ENCODE measurements at places on chromosomes 2 and 18.

GRCh38 chr2:105175231-105175630 lies 66.3 kb upstream of the GPR45 start:
- DNase-seq, result no peak

GRCh38 chr18:55351241-55351691 lies 236.7 kb downstream of the TCF4 start:
- peak; percentile 16 for DNase-seq

DNA sequence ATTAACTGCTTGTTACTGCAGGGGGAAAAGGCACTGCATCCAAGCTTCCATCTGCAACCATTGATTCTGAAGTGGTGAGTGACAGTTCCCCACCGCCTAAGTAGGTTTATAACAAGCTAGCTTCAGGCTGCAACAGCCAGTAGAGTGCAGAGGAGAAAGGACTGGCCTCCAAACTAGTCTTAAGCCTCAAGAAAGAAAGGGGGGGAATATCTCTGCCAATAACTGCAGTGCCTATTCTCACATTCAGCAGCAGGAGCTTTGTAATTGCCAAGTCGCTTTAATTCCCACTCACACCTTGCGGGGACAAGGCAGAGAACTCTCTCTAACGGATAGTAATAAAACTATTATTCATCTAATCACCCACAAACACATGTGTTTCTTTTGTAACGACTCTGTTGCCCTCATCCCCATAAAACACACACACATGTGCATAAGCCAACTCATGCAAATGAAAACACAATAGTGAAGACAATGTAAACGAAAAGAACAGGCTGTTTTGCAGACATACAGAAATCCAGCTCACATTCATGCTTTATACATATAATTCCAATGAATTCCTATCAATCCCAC lies 1963.3 kb upstream of the PIK3C3 start:
- DNase-seq, result no peak

- no peak for DNase-seq
Observed at GRCh38 chr2:190882411-190882766, 1.8 kb downstream of the GLS start.

DNA sequence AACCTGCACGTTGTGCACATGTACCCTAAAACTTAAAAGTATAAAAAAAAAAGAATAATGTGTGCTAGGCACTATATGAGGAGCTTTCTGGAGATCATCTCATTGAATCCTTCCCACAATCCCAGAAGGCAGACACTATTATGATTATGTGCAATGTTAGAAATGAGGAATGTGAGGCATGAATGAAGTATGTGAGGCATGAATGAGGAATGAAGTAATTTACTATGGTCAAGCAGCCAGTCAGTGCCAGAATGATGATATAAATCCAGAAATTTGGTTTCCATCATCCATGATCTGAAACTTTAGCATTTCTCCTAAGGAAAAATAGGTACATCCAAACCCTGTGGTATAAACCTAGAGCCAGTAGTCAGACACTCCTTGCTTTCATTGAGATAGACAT lies 42.0 kb downstream of the CCDC148 start:
- DNase-seq, result peak; percentile 6

DNA sequence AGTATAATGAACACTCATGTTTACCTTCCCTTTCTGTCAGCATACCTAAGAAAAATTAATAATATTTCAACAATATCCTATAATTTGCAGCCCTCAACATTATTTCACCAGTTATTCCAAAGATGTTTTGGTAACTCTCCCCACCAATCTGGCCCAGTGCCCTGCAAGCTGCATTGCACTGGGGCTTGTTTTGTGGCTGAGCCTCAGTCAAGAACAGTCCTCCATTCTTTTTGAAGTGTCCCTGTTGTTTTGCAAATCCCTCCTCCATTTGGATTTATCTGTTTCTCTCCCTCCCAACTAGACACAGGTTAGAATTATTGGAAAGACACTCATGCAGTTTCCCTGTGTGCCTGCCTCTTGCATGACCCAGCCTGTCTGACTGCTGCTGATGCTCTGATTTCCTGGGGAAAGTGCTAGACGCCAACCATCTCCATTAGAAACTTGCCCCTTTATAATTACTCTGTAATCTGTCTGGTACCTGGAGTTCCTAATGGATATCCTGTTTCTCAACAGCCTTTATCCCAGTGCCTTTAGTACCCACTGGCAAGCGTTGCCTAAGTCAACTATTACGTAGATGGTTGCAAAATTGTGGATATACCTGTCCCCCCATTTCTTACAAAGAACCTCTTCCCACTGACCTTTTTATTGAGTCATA lies 60.2 kb downstream of the EIF5B start:
- DNase-seq, result no peak

DNA sequence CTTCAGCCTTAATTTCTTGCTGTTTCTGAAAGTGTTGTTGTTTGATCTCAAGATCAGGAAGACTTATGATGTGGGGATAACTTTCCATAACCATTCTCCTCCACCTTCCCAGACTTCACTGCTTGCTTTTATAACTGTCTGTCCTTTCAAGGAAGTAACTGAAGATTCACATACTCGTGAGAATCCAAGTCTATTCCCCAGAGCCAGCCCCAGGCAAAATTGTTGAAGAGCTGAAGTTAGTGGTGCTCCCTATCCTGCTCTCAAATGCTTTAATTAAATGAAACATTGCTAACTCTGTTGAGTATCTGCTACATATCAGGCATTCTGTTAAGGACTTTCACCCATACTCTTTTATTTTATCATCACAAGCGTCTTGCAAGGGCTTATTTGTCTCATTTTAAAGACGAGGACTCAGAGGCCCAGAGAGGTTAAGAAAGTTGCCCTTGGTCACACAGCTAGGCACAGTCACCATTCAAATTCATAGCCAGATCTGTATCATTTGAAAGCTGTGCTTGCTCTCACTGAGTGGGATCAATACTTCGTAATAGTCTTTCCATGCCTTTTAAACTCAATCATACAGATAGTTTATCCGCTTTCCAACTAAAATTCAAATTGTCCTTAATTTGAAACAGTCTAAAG lies 189.8 kb upstream of the TCF4 start:
- DNase-seq, result no peak

- no peak for DNase-seq
Observed at GRCh38 chr2:219107758-219108157, 47.0 kb upstream of the IHH start.

DNA sequence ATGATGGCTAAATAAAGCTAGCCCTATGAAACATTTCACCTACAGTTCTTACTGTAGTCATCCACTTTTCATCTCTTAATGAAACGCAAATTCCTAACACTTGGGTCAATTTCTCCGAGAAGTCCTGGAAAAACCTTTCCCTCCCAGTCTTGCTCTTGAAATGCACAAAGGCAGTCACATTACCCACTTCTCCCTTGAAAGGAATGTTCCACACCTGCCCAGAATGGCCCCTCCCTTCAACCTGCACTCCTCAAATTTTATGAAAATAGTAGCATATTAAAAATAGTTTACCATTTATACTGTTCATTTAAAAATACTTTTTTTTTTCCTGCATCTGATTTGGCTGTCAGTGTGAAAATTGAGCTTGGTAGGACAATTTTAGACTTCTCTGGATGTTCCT lies 64.7 kb upstream of the ACAA2 start:
- no peak for DNase-seq

- peak; percentile 53 for DNase-seq
Observed at GRCh38 chr18:49510393-49511115, 23.5 kb upstream of the C18orf32 start.

DNA sequence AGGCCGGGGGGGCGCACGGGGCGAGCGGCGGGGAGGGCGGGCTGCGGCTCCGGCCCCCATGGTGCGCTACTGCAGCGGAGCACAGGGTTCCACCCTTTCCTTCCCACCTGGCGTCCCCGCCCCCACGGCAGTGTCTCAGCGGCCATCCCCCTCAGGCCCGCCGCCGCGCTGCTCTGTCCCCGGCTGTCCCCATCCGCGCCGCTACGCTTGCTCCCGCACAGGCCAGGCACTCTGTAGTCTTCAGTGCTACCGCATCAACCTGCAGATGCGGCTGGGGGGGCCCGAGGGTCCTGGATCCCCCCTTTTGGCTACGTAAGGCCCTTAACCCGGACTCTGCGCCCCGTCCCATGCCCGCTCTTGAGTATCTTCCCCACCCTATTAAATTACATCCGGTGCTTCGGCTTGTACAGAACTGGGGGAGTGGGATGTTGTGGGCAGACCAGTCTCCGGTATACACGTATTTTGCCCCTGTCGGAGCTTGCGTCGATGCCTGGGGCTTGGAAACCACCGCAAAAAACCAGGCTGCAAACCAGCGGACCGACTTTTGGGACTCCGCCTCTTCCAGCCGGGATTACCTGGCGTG lies 598 bp upstream of the WBP1 start:
- no peak for DNase-seq

DNA sequence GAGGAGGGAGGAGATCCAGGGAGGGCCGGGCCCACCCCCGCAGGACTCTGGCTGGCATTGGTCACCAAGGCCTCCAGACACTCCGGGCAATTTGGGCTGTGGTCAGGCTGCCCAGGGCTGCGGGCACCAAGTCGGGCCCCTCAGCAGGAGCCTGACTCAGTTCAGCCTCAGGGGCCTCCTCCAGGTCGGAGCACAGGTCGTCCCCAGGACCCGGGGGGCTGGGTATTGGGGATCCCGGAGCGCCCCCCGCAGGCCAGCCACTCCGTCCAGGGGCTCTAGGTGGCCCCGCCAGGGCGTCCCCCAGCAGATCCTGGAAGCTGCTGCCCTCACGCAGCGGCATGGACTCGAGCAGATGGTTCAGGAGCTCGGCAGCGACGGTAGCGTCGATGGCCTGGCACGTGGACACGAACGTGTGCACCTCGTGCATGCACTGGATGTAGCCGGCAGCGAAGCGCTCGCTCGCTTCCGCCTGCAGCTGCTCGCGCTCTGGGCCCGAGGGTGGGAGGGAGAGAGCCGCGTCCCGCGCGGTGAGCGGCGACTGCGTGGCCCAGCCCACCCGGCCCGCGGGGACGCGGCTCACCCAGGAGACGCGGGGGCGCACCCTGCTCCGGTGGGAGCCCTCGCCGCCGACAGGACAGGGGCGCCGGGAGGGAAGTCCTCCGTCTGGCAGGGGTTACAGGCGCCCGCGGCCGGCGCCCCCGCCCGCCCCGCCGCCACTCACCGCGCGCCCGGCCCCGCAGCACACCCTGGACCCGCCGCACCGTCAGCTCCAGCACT lies 884 bp downstream of the HES6 start:
- no peak for DNase-seq

DNA sequence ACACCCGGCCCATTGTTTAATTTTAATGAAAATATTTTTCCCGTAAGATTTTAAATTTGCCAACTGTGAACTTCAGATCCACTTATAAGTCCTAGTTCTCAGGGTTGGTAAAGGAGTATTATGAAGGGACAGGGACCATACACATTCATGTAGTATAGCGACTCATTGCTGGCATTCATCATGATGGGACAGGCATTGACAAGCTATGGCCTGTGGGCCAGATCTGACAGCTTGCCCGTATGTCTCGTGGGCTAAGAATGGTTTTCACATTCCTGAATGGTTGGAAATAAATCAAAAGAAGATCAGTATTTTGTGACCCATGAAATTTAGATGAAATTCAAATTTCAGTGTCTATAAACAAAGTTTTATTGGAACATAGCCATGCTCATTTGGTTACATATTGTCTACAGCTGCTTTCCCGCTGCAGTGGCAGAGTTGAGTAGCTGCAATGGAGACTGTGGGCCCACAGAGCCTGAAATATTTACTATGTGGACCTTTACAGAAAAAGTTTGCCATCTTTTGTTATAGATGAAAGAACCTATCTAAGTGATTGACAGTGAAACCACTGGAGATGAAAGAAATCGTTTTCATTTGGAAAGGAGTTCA lies 4.1 kb downstream of the RAPGEF4 start:
- no peak for DNase-seq

- no peak for DNase-seq
Observed at GRCh38 chr18:69763002-69763401, 184.7 kb downstream of the CD226 start.

DNA sequence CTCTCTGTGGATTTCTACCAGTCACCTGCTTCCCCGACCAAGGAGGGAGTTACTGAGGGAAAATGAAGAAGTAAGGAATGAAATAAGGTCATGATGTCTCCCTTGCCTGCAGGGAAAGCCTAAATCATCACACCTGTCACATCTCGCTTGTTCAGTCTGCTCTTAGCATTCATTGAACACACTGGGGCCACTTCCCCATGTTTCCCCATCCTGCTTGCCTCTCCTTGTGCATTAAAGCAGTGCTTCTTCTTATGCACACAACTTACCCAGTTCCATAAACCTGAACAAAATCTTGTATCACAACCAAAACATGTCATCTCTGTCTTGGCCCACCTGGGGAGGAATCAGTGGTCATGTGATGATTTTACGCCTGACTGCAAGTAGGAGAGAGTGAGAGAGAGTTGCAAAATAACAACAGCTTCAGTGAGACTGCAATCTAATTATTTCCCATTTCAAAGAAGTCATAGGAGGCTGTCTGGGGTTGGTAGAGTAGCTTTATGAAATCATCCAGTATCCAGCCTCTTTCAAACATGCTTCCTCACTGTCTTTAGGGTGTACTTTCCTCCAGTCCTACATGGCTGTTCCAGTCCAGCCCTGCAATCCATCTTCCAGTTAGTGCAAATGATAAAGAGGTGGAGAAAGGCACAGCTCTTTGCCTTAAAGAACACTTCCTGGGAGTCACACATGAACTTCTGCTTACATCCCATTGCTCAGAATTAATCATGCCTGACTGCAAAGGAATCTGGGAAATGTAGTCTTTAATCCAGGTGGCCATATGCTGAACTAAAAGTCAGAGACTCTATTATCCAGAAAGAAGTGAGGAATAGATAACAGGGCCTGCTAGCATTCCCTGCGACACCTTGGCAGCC lies 220.1 kb downstream of the HAUS1 start:
- DNase-seq, result peak; percentile 76

DNA sequence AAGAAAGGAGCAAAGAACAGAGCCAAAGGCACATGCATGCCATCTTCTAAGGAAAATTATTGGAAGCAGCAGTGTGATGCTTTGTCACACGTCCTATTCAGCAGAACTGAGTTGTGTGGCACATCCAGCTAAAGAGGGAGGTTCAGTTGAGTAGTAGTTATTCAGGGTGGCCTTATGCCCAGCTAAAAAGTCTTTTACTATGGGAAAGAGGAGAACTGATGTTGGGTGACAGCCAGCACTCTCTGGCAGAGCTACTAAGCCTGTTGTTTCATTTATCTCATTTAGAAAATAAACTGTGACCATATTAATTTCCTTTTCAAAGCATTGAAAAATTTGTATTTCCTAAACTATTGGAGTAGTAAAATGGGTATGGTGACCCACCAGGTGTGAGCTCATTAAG lies 18.5 kb downstream of the ITGA6 start:
- no peak for DNase-seq

GRCh38 chr18:66872277-66872676 lies 268.4 kb upstream of the CDH19 start:
- peak; percentile 1 for DNase-seq

DNA sequence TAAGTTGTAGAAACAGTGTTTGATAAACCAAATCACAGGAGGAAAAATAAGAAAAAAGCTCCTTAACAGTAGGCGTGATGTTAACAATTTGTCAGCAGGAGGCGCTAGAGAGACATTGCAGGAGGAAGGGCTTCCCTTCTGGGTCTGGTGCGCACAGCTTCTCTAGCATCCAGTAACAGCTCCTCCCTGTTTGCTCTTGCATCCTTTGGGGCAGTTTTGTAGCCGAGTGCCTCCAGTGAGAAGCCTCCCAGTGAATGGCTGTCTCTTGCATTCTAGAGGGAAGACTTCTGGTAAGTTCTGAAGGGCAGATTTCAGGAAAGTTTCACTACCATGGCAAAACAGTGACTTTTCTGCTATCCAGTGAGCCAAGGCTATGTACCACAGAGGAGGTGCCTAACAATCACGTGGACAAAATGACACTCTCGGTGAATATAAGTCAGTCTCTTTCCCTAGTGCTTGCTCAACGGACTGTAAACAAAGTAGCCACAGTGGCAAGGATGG lies 9.5 kb upstream of the ZNF396 start:
- DNase-seq, result peak; percentile 86

Data from fibroblast of mammary gland (primary cell).